Left ventricle myocardium superior (tissue), 1 donor: ENCODE measurements at places on chromosomes 2 and 18. TPM values are rescaled to one million over a fixed set of nuclear protein-coding genes. Genes with fewer than 3 reads are reported as not detected.

- DNase-seq, result no peak
These were observed 13.8 kb downstream of the MLPH start for GRCh38 chr2:237500681-237501424.

The ID2 gene
- total RNA-seq, result 30.0 TPM

DNA sequence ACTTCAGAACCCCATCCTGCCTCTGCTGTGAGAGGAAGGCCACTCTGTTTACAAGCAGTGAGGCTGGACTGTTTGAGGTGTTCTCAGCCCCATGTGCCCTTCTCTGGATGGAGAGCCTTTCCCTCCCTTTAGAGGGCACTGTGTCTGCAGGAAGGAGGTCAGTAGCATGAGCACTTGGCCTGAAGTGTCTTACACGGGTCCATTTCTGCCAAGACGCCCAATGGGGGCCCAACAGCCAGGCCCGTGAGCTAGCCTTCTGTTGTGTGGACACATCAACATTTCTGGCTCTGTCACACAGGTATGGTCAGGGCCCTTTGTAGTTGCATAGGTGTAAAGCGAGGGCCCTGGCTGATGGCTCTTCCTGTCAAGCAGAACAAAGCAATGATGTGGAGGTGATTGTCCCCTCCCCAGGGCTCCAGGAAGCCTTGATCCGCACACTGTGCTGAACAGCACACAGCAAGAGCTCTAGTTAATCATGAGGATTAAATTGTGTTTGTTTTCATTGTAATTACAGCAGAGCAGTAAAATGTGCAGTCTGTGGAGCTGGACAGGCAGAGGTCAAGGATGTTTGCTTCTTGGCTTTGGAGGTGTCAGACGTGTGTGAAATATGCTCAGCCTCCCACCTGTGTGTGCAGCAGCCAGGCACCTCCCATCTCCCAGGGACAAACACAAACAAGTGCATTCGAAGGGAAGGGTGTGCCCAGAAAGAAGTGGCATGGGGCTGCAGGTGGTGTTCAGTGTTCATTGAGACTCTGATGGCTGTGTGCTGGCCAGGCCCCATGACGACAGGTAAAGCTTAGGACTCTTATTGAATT is 132.1 kb downstream of the SH3RF3 start:
- no peak for DNase-seq

GRCh38 chr2:66428986-66429612 is 5.8 kb upstream of the MEIS1 start:
- no peak for DNase-seq

DNA sequence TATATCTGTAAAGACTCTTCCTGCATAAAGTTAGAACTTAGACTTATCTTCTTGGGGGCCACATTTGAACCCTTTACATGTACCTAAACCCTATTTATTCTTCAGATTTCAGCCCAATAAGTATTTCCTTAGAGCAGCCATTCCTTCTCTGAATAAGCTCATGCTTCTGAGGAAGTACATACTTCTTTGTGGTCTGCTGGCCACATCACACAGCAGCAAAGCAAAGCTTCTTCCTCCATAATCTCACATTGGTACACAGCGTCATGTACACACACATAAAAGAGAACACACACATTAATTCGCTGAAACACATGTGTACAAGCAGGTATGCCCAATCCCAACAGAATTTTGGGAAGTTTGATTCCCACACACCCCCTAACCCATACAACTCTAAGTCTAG is 331.0 kb downstream of the CDH2 start:
- no peak for DNase-seq

The TUBB8B gene
- total RNA-seq, result not detected

The SKOR2 gene
- not detected for total RNA-seq

GRCh38 chr2:11631462-11631861 is 38.5 kb downstream of the NTSR2 start:
- DNase-seq, result no peak

The IL18RAP gene
- total RNA-seq, result 0.99 TPM

GRCh38 chr18:160831-161570 is 2.6 kb downstream of the USP14 start:
- DNase-seq, result no peak

DNA sequence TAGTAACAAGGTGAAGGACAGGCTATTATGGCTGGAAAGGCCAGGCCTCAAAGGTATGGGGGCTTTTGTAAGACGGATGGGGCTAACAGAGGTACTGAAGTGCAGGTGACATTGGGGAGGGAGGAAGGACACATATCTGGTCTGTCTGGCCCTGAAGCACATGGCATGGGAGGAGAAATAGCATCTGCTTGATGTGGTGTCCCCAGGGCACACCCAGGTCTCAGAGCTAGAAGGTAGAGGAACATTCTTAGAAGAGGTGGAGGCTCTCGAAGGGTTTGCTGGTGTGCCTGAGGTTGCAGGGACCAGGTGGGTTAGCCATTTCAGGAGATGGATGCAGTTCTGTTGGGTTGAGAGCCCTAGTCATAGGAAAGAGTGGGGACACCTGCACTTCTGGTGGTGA is 9.5 kb downstream of the RALB start:
- no peak for DNase-seq

GRCh38 chr18:36826556-36826955 is 2.2 kb downstream of the TPGS2 start:
- DNase-seq, result no peak

- DNase-seq, result no peak
These were observed 548.3 kb downstream of the ERBB4 start for GRCh38 chr2:211990335-211990734.

The MC2R gene
- not detected for total RNA-seq

DNA sequence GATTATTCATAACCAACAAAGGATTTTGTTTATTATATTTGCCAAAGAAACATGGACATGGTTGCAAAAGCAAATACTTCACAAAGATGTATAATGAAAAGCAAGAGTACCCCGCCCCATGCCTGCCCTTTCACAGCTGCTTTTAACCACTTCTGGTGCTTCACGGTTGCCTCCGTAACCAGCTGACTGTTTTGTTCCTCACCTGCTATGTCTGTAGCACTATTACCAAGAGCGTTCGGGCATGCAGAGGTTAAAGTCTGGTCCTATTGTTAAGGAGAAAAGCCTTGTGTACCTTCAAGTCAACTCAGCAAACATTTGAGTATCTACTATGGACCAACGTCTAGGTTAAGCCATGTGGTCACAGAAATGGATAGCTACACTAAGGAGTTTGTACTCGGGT is 115.2 kb upstream of the FOSL2 start:
- no peak for DNase-seq

- no peak for DNase-seq
These were observed 25.3 kb upstream of the RUFY4 start for GRCh38 chr2:218043701-218044109.

- no peak for DNase-seq
These were observed 20.5 kb downstream of the PCARE start for GRCh38 chr2:29053670-29054400.

DNA sequence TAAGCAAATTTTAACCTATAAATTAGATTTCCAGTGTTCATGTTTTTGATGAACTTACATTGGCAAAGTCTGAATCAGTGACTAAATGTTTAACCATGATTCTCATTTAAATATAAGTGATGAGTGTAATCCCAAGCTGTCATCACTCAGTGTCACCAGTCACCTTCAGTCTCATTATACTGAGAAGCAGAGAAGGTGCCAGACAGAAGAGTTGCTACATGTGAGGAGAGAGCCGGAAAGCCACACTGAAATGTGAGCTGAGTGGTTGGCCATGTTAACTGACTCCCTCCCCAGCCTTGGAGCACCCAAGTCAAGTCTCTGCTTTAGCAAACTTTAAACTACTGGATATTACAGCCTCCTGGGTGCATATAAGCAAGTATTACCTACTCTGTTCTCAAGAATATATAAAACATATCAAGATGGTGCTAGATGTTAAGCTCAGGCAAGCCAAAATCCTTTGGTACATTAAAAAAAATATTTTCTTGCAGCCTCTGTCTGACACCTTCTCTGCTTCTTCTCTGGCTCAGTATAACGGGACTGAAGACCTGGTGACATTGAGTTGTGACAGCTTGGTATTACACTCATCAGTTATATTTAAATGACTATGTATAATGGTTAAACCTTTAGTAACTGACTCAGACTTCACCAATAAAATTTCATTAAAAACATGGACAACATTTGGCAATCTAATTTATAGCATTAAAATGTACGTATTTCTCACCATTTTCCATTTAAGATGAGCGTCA is 75.8 kb upstream of the MAP3K20 start:
- no peak for DNase-seq

- DNase-seq, result peak; percentile 62
These were observed 51.3 kb upstream of the SLC1A4 start for GRCh38 chr2:64937687-64938491.

The C1QL2 gene
- total RNA-seq, result not detected
